Myocyte (in vitro differentiated cells): ENCODE measurements at places on chromosomes 3 and 15.

- no peak for DNase-seq
These were observed 83.1 kb upstream of the STAC start for GRCh38 chr3:36297195-36297594.

DNA sequence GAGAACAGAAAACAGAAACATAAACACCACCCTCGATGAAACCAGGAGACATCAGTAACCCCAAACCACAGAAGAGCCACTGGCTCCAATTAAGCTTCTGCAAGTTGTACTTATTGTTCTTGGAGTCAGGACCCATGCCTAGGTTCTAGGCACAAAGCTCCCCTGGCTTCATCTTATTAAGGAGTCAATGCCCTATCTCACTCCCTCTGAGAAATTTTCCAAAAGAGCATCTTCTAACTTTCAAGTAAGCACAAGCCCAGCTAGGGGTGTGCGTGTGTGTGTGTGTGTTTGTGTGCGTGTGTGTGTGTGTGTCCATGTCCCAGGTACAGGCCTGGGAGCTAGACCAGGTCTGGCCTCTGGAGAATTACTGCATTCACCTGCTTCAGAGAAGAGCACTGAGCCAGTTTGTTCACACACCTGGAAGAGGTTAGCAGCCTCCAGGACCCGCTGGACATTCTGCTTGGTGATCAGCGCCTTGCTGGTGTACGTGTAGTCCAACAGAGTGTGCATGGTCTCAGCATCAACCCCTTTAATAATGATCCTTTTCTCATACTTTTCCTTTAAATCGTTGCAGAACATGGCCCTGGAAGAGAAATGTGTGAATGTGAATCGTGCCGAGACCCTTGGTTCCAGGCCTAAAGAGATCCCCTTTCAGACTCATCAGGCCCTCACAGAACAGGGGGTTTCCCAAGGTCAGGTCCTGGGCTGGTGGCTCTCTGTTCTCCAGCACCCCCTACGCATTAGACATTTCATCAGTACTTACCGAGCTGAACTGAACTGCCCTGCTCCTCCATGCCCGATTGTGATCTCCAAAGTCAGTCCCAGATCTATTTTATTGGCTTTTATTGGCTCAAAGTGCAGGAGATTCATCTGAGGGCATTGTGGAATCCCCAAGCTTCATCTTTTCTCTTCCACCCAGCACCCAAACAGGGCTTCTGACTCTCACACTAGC is 27.8 kb downstream of the KLHL6 start:
- no peak for DNase-seq

DNA sequence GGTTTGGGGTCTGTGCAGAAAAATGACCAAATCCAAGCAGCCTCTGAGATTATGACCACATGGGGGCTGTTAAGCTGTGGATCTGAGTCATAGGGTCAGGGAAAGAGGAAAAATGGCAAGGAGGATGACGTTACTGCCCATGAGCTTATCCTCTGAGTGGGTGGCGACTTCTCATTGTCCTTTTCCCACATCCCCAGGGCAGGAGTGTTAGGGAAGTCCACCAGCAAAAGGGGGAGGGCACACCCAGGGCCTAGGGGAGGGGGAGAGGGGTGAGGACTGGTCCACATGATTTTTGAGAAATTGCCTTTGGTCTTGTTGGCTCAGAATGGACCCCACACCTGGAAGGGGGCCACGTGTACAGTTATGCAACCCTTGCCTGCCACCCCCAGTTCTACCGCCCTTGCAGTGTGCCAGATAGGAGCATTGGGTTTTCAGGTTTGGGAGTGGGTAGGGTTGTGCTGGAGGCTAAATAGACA is 2.6 kb downstream of the CD276 start:
- DNase-seq = peak; percentile 61

DNA sequence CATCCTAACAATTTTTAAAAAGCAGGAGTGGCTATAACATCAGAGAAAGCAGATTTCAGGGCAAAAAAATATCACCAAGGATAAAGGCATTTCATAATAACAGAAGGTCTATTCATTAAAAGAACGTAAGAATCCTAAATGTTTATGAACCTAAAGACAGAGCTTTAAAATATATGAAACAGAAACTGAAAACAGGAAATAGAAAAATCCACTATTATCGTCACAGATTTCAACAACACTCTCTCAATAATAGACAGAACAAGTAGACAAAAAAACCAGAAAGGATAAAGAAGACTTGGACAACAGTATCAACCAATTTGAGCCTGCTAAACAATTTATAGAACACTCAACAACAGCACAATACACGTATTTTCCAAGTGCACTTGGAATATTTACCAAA is 71.4 kb downstream of the FBXL22 start:
- no peak for DNase-seq

DNA sequence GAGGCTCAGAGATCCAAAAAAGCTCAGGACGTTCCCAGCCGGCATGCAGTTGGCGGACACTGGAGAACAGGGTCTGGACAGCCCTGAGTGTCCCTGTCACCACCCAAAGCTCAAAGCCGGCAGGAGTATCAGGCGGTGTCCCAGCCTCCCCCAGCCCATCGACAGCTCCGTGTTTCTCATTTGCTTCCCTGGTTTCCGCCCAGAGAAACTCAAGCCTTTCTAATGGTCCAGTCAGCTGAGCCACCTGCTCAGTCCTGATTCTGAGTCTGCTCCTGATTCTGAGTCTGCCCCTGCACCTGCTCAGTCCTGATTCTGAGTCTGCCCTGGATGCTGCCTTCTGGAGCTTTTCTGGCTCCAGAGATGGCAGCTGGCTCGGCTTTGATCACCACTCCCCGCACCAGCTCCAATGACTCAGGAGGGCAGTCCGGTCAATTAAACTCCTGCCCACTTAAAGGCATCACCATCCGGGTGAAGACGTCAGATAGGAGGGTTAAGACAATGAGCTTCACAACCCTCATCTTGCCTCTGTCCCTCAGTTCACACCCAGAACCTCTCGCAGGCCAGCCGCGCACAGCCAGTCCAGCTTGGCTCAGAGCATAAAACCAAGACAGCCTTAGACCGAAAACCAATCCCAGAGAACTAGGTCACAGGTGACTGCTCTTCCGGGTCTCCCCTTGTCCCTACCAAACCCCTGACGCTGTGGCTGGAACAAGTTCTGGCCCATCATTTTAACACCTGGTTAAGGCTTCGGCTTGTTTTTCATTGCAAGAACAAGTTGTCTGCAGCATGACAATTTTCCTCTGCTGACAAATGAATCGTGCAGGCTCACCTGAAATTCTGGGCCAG is 6.8 kb downstream of the PCSK6 start:
- peak; percentile 82 for DNase-seq

- DNase-seq = no peak
These were observed 191.1 kb downstream of the EFHB start for GRCh38 chr3:19742935-19743334.

DNA sequence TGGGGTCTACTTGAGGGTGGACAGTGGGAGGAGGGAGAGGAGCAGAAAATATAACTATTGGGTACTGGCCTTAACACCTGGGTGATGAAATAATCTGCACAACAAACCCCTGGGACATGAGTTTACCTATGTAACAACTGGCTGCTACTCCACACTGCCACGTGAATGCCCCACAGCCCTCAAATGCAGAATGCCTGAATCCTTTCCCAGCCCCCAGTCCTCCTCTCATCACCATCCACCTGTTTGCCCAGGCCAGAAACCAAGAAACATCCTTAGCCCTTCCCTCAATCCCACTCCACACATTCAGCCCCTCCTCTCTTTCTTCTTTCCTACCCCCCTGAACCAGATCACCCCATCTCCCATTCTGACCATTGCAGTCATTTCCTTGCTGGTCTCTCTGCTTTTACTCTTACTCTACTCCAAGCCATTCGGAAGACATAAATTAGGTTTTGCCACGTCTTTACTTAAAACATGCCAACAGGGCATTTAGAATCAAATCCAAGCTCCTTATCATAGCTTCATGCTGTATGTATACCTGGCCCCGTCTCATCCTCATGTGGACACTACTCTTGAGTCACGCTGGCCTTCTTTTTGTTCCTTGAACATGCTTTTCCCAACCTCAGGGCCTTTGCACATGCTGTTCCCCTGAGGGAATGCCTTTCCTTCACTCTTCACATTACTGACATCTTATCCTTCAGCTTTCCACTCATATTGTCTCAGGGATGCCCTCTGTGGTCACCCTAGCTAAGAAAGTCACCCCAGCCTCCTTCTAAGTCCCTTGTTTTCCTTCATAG is 137.5 kb upstream of the ABHD17C start:
- DNase-seq = no peak

GRCh38 chr3:105387122-105387751 is 20.5 kb downstream of the ALCAM start:
- DNase-seq = no peak

- no peak for DNase-seq
These were observed 300.5 kb downstream of the ADAMTS17 start for GRCh38 chr15:100041127-100041828.

GRCh38 chr15:86765281-86765680 is 685.6 kb downstream of the AGBL1 start:
- no peak for DNase-seq

DNA sequence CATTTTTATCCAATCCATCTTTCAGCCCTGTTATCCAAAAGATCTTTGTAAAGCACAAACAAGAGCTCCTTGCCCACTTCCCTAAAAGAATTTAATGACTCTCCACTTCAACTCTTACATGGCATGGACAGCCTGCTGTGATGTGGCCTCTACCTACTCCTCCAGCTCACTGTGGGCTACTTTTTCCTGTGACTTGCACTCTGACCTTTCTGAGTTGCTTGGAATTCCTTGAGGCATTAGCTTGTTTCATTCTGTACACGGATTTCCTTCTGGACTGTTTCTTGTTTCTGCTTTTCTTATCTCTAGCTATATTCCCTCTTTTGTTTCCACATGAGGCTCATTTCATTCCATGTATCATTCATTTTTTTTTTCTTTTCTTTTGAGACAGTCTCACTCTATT is 15.2 kb downstream of the QTRT2 start:
- no peak for DNase-seq

DNA sequence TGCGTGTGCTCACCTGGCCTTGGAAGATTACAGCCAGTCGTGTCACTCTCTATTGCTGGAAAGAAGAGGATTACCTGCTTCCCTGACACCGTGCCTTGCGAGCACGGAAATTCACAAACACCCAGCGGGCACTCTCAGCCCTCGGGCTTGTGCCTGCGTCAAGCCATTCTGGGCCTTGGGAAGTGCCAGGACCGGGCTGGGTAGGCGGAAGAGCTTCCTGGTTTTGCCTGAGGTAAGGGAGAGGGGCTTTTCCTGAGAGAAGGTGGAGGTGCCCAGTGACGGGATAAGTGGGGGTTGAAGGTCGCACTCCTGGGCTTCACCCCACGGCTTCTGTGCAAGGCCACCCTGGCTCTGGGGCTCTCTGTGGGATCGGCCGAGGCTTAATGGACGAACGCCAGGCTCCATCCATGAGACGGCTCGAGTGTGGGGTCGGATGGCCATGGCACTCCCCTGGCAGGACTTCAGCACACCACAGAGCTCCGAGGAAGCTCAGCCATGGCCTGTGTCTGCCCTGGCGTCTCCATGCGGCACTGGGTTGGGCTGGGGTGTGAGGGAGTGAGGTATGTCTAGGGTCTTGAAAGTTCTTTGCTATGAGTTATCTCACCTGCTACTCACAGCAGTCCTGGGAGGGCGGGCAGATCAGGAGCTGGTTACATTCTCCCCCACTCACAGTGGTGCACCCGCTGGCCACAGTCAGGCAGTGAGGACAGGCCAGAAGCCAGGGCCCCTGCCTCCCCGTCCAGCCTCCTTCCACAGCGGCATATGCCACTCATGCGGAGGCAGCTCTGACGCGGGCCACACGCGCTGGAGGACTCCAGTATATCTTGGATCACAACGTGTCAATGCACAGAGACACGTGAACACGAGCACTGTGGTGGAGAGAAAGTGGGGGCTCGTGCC is 209.0 kb downstream of the XXYLT1 start:
- DNase-seq = no peak

DNA sequence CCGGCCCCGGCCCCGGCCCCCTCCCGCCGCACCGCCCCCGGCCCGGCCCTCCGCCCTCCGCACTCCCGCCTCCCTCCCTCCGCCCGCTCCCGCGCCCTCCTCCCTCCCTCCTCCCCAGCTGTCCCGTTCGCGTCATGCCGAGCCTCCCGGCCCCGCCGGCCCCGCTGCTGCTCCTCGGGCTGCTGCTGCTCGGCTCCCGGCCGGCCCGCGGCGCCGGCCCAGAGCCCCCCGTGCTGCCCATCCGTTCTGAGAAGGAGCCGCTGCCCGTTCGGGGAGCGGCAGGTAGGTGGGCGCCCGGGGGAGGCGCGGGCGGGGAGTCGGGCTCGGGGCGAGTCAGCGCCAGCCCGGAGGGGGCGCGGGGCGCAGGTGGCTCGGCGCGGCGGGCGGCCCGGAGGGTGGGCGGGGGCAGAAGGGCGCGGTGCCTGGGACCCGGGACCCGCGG is 352 bp downstream of the CHRD start:
- peak; percentile 68 for DNase-seq

- peak; percentile 50 for DNase-seq
These were observed 234.8 kb downstream of the NR2F2 start for GRCh38 chr15:96565266-96565665.

DNA sequence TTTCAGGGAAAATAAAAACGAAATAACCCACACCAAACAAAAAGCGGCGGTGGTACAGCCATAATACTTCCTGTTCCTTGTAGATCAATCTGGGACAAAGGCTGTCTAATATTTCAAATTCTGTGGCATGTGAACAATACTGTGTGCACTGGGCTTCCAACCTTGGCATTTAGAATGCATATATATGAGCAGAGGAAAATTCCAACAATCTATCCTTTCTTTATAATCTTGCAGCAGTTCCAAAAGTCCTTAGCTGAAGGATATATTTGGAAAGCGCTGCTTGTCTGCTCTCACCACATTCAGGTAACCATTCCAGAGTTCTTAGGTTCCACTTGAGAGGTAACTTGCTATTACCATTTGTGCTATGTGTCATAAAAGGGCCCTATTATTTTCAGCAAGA is 231.8 kb downstream of the RBMS3 start:
- DNase-seq = no peak

DNA sequence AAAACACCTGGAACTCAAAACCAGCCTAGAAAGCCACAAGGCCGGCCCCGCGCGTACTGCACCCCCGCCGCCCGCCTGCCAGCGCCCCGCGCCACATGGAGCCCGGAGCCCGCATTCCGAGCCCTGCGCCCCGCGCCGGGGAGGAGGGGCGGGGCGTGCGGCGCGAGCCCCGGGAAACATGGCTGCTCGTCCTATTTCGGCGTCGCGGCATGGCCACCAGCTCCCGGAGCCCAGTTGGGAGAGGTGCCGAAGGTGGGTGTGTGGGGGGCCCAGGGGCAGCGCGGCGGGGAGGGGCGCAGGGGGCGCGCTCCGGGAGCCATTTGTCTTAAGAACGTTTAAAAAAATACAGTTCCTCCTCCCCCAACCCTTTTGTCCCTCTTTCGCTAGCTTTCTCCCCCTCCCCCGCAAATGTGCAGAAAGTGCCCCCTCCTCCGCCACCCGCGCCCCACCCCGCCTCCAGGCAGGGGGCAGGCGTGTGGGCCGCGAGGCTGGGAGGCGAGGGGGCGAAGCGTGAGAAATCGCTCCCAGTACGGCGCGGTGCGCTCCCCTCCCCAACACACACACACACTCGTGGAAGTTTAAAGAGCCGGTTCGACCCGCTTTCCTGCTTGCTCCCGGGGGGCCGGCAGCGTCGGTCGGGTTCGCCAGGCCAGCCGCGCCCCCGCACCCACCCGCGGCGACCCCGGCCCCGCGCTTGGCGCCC is 2.5 kb downstream of the ANP32A start:
- peak; percentile 79 for DNase-seq
